ENCODE measurements at places on chromosomes 2 and 18.

DNA sequence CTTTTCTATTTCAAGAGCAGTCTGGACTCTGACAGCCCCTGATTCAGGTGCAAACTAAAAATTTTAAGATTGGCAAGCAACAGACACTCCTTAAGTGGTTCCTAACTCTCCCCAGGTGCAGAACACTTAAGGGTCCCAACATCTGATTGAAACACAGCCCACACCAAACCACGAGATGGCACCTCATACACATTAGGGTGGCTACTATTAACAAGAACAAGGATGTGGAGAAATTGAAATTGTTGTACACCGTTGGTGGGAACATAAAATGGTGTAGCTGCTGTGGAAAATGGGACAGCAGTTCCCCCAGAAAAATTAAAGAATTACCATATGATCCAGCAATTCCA is 82.3 kb downstream of the POLR1A start:
- DNase-seq, result no peak

- no peak for DNase-seq
Observed at GRCh38 chr2:63378589-63378988, 209.7 kb downstream of the WDPCP start.

- no peak for DNase-seq
Observed at GRCh38 chr18:45255197-45255890, 359.9 kb upstream of the SLC14A2 start.

DNA sequence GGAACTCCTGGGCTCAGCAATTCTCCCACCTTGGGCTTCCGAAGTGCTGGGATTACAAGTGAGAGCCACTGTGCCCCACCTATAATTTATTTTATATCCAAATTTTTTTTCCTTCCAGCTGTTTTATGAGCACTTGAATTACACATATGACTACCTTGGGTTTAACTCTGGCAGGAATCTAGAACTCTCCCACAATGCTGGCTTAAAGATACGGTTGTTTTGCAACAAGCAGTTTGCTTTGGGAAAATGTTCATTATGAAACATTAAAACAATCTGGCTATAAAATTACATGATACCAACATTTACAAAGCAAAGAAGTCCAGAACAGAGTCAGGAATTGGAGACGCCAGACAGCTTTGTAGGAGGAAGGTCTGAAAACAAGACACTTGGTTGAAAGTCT is 12.8 kb downstream of the CD302 start:
- DNase-seq, result no peak

- no peak for DNase-seq
Observed at GRCh38 chr2:60644951-60645350, 91.5 kb upstream of the BCL11A start.

GRCh38 chr2:20012032-20012281 is 511 bp downstream of the MATN3 start:
- DNase-seq, result no peak

DNA sequence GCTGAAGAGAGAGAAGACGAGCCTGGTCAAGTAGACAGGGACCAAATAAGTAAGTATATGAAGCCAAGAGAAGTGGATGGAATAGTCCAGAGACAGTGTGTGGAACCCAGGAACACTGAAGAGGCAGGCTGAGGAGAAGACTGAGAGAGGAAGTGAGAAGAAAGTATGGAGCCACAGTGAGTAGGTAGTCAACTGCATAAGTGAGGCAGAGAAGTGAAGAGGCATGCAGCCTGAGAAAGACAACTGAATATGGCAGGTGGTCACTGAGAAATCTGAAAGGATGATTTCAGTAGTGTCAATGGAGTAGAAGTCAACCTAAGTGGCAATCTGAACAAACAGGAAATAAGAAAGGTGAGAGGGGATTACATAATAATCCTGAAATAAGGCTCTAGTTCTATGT is 55.4 kb downstream of the CWC22 start:
- DNase-seq, result no peak

DNA sequence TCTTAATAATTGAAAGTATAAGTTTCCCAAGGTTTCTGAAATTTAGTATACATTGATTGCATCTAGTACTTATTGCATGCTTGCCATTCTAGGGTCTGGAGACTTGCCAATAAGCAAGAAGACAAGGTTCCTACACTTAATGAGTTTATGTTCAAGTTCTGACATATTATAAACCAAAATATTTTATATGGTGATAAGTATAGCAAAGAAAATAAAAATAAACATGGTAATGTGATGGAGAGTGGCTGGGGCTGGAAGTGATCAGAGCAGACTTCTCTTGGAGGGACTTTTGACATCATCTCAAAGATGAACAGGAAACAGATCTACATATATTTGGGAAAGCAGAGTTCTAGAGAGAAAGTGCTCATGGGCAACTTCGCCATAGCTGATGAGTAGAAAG is 119.5 kb upstream of the EPHA4 start:
- DNase-seq, result no peak

GRCh38 chr18:49610022-49610445 is 48.2 kb downstream of the LIPG start:
- no peak for DNase-seq

- no peak for DNase-seq
Observed at GRCh38 chr2:45510701-45511420, 100.2 kb downstream of the SRBD1 start.

DNA sequence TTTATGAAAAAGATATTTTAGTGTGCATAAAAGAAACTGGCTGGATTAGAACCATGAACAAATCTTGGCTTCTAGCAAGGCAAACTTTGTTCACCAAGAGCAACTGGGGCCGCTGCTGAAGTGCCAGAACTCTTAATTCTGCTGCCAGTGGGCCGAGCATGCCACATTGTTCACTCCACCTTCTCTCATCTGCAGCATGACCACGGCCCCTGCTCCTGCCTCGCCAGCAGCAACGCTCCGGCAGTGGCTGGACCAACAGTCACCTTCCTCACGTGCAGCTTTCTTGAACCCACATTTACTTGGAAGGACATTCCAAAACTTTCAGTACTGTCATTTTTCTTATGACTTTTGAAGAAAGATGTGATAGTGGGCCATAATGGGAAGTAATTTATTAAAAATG is 213.8 kb downstream of the PIEZO2 start:
- DNase-seq, result no peak

- DNase-seq, result no peak
Observed at GRCh38 chr2:224552771-224553170, 32.4 kb downstream of the CUL3 start.

DNA sequence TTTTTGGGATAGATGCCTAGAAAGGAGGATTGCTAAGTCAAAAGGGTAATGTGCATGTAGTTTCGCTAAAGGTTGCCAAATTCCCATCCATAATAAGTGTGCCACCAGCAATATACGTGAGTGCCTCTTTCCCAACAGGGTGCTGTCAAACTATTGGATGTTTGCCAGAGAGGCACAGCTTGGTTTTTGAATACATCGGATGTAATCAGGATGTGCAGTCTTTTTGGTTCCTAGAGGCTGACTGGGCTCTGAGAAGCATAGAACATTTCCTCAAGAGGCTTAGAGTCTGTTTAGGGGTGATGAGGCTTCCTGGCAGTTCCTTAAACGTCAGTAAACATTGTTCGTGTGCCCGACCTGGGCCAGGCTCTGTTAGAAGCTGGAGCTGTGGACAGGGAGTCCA is 28.0 kb downstream of the AGAP1 start:
- DNase-seq, result no peak

GRCh38 chr2:120885749-120886148 is 150.1 kb downstream of the GLI2 start:
- no peak for DNase-seq

GRCh38 chr2:56693501-56693900 is 509.7 kb downstream of the CCDC85A start:
- no peak for DNase-seq

GRCh38 chr2:15348045-15348444 is 213.1 kb downstream of the NBAS start:
- no peak for DNase-seq

DNA sequence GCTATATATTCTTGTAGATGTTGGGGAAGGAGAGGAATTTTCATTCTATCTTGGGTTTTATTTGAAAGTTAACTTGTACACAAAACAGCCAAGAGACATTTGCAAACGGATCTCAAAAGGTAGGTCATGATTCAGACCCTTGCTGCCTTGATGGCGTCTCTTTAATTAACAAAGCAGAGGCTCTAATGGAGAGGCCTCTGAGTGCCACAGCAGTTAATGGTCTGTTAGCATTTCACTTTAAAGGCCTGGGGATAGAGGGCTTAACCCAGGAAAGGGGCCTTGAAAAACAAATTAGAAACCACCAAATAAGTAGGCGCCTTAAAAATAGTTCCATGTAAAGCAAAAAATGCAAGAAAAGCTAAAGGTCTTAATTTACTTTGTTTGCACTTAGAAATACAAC is 836.9 kb upstream of the CELF4 start:
- no peak for DNase-seq

- DNase-seq, result no peak
Observed at GRCh38 chr2:68643011-68643873, at the start of gene PROKR1. PROKR1 (plus strand) TSS chr2:68643579; CDS start chr2:68645822, 2,243 bp downstream.

DNA sequence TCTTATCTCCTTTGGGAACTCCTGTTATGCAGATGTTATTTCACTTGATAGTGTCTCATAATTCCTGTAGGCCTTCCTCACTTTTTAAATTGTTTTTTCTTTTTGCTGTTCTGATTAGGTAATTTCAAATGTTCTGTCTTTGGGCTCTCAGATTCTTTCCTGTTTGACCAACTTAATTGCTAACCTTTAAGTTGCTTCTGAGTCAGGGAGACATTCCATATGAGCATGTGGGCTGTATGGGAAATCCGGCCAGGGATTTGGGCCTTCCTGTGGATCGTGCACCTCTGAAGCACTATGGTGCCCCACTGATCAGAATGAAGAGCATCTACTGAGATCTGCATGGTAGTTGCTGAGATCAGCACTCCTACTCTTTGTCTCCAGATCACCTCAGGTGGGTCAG is 44.7 kb upstream of the REEP1 start:
- DNase-seq, result no peak

DNA sequence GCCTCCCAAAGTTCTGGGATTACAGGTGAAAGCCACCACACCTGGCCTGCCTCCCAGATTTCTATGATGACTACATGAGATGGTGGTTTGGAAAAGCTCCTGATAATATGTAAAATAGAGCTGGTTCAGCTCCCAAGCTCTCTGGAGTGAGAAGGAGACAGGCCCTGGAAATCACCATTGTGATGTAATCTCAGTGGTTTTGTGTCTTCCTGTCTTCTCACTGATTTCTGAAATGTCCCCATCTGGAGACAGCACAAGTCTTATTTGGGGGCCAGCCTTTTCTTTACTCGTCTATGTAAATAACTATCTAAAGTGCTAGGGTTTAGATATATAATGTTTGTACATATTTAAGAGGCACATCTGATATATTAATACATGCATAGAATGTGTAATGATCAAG is 64.0 kb downstream of the CCNT2 start:
- no peak for DNase-seq

DNA sequence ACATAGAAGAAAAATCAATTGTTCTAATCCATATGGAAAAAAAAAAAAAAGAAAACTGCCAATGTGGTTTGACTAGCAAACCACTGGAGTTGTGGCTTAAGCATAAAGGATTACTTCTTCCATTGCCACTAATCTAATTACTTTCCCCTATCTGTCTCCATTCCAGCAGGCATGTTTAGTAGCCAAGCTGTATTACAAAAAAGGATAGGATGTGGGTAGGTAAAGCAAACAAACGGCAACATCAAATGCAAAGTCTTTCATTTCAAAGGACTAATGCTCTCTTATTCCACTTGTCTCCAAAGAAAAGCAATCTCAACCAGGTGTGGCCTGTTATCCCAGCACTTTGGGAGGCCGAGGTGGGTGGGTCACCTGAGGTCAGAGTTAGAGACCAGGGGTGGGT is 36.5 kb downstream of the SLC8A1 start:
- DNase-seq, result no peak

All from stimulated activated CD4-positive, alpha-beta T cell treated with anti-CD3 and anti-CD28 coated beads, Interleukin-1b, Interleukin-23, amount 100 ng/mL, for 48 hours (primary cell).